Osteocyte (in vitro differentiated cells): ENCODE measurements at places on chromosomes 11 and 22. TPM values are rescaled to one million over a fixed set of nuclear protein-coding genes. Genes with fewer than 3 reads are reported as not detected.

Gene MUC6
- not detected in 2 replicates for total RNA-seq

Gene OR9G1
- total RNA-seq = not detected in 2 replicates

Gene ADORA2A
- total RNA-seq = 1.6 and 3.5 TPM in 2 replicates

Gene GVQW3
- total RNA-seq = 3.8 and 4.2 TPM in 2 replicates

Gene GTSE1
- 9.4 and 10.0 TPM in 2 replicates for total RNA-seq

Gene PHLDB1
- 160 and 165 TPM in 2 replicates for total RNA-seq

Gene RASD2
- total RNA-seq = not detected in 2 replicates

Gene APOBEC3A
- total RNA-seq = not detected in 2 replicates

Gene MMP12
- total RNA-seq = not detected in 2 replicates
